Stimulated activated CD4-positive, alpha-beta T cell treated with anti-CD3 and anti-CD28 coated beads, Interleukin-4, amount 100 ng/mL, for 24 hours (primary cell): ENCODE measurements at places on chromosomes 2 and 18.

- no peak for DNase-seq
These were observed 1.2 kb upstream of the SDC1 start for GRCh38 chr2:20226152-20226545.

- no peak for DNase-seq
These were observed 91.0 kb upstream of the DDX18 start for GRCh38 chr2:117723483-117723882.

- DNase-seq: no peak
These were observed 75.2 kb upstream of the CD302 start for GRCh38 chr2:159873258-159873657.

DNA sequence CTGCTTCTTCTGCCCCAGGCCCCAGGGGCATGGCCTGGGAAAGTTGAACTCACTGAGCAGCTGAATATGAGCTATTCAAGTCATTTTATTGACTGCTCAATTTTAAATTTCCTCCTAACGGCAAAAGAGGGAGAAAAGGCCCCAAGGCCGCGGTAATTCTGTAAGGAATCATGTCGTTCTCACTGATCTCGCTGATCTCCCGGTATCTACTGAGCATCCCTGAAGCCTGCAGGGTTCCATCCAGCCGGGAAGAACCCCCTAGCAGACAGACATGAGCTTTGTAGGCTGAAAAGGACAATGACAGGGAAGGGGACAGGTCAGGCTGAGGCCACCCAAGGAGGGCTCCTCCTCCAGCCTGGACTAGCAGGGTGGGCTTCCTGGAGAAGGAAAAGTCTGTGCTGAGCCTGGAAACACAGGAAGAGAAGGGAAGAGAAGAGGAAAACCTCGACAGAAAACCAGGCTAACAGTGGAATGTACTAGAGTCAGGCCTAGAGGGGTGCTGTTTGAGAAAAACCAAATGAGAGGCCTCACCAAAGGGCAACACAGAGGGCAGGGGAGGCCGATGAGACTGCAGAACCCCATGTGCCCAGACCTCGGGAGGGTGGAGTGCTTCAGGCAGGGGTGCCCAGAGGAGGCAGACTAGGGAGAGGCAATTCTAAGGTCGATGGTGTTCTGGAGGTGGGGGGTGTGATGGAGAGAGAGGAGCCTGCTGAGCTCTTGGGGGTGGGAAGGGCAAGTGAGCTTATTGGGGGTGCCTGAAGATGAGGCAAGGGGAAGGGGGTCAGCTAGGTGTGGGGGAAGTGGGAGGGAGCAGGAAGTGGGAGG lies 2.9 kb upstream of the NPPC start:
- DNase-seq: no peak

GRCh38 chr2:3113769-3114168 lies 263.8 kb downstream of the EIPR1 start:
- no peak for DNase-seq

GRCh38 chr2:130371723-130372054 lies 15.8 kb downstream of the PTPN18 start:
- DNase-seq: no peak

GRCh38 chr2:47833516-47833968 lies 50.6 kb downstream of the MSH6 start:
- no peak for DNase-seq

DNA sequence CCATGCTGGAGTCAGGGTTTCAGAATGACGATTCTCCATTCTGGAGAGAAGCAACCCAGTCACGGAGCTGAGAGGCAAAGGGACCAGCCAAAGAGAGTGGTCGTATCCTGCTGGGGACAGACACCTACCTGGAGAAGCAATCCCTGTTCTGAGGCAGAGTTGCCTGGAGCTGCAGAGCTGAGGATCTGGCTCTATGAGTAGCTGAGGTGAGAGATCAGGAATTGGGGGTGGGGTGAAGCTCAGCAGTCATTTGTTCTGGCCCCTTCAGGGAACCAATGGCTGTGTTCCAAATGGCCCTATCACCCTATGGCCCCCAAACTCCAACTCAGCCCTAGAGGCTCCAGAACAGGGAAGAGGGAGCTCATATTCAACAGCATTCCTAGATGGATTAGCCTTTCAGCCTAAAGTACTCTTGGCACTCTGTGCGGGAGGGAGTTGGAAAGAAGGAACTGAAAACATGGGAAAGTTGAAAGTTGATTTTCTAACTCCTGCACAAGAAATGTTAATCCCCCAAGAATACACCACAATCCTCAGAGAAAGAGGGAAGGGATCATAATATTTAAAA lies 3.3 kb upstream of the ATRAID start:
- no peak for DNase-seq
